Activated CD8-positive, alpha-beta memory T cell treated with anti-CD3 and anti-CD28 coated beads, Interleukin-2, amount 50 U/mL, for 48 hours (primary cell): ENCODE measurements at places on chromosomes 5 and 9.

DNA sequence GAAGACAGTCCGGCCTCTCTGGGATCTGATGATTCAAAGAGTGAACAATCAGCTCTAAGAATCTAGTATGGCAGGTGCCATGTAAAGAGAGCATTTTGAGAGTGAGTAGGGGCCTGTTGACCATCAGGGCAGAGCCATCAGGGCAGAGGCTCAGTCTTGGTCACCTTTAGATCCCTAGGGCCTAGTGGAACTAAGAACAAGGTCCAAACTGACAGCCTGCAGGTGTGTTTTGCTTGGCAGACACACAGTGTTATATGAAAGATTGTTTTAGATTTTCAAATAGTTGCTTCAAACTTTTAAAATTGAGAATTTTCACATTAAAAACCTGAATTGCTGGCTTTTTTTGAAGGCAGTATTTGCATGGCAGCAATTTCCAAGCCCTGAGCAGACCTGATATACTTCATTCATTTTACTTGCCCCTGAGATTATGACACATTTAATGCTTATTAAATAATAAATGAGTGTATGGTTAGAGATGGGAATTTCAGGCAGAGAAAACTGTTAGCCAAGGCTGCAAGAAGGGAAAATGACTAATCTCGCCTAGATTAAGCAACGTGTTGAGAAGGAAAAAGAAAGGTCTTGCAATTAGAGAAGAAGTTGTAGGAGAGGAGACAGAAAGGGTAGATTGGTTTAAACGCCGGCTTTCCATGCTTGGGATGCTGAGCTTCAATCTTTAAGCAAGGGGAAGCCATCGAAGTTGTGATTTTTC is 279.6 kb downstream of the ARRDC3 start:
- DNase-seq = no peak

GRCh38 chr9:20981486-20981885 is 50.0 kb downstream of the HACD4 start:
- DNase-seq = no peak

- no peak for DNase-seq
Measured at GRCh38 chr9:117771136-117771535, 66.9 kb downstream of the TLR4 start.

GRCh38 chr9:14405176-14405706 is 91.3 kb upstream of the NFIB start:
- no peak for DNase-seq

GRCh38 chr5:136034492-136034891 is 5.7 kb downstream of the TGFBI start:
- no peak for DNase-seq

GRCh38 chr9:79759460-79759859 is 187.7 kb downstream of the TLE4 start:
- DNase-seq = no peak

GRCh38 chr5:163947848-163948666 is 442.6 kb downstream of the MAT2B start:
- DNase-seq = no peak

GRCh38 chr9:27131731-27132130 is 22.7 kb downstream of the TEK start:
- no peak for DNase-seq

DNA sequence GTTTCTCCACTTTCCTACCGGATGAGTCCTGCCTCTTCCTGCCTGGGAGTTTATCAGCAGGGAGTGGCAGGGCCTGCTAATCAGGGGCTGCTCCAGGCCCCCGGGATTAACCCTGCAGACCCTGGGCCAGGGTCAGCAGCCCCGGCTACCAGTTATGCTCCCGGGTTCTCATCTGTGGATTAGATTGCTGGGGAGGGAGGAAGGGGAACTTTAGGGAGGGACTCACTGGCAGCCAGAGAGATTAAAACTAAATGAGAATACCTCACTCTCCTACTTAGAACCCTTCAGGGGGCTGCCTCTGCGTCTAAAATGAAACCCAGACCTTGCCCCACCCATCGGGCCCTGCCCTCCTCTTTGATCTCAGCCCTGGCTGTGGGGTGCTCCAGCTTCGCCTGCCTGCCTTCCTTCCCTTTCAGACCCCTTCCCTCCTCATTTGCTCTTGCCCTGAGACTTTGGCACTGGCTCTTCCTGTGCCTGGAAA is 130.5 kb upstream of the HAND1 start:
- DNase-seq = no peak
